Memory B cell (primary cell): ENCODE measurements at places on chromosomes 6 and 20.

DNA sequence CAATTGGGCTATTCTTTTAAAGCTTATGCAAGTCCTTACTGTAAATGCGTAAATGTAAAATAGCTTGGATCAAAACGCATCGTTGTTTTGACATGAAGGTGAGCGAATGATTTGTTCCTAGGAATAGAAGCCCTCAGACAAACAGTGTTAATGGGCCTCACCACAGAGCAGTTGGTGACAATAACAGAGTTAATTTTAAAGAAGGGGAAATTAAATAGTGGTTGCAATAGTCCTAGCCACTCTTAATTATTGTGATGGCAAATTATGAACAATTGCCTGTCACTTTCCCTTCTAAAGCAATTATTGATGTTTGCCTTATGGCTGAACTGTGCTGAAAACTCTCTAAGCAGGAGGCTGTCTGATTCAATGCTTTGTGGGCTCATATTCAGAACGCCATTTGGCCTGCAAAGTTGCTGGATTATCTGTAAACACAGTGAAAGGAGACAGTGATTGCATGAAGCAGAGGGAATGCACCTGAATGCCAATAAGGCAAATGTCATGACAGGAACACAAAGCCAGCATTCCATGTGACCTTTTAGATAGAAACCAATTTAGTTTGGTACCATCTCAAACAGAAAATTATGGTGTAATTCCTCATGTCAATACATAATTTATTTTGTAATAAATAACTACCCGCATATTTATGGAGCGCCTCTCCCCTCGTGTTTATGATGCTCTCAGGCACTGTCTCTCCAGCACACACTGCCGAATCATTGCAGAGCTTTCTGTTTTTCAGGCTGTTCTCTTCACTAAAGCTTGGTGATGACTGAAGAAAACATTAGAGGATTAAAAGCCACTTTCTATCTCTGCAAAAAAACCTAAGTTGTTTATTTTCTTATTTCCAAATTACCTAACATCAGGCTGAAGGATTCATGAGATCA lies 387.5 kb downstream of the HACE1 start:
- no peak for DNase-seq

GRCh38 chr20:12012241-12013222 lies 94.8 kb downstream of the BTBD3 start:
- DNase-seq = peak; percentile 14

DNA sequence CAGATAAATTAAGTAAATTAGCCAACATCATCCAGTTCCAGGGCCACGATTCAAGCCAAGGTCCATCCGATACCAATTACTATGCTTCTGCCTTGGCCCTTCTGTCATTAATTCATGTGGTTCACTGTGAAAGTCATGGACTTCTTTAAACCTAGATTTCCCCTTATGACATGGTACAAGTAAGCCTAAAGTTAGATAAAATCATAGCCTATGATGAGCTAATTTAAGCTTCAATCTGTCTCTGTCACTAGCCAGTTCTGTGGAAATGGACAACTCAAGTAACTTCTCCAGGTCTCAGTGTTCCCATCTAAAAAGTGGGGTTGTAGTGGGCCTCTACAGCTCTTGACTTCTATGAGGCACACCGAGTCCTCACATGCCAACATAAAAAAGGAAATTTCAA lies 225.5 kb upstream of the MARCKS start:
- no peak for DNase-seq

DNA sequence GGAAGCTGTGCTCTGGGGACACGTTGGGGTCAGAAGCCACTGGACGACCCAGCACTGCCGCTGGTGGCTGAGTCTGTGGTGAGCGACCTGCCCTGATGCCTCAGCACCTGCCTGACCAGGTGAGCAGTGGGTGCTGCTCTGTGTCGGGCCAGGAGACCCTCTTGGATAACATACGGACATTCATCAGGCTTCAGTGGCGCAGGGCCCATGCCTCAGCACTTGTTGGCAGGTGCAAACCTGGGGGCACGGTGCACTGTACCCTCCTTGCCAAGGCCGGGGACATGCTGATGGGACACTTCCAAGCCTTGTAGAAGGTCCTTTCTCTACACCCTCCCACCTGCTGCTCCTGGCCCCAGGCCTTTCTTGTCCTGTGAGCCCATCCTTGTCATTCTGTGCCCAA lies 34.1 kb downstream of the MYT1 start:
- no peak for DNase-seq

DNA sequence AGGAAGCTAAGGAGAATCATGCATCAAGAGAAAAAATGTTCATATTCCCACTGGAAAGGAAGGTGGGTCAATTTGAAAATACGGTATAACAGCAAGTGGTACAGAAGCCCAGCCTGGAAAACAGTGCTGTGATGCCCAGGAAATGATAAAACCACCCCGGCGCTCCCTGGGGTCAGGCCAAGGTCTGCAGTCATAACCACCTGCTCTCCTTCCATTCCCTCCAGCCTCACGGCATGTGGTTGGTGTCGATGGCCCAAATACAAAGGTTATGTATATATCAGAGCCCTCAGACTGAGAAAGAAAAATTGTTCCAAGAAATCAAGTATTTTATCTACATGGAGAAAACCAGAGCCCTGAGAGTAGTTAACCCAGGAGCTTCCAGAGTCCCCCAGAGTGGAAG lies 208.1 kb upstream of the CDYL start:
- no peak for DNase-seq

DNA sequence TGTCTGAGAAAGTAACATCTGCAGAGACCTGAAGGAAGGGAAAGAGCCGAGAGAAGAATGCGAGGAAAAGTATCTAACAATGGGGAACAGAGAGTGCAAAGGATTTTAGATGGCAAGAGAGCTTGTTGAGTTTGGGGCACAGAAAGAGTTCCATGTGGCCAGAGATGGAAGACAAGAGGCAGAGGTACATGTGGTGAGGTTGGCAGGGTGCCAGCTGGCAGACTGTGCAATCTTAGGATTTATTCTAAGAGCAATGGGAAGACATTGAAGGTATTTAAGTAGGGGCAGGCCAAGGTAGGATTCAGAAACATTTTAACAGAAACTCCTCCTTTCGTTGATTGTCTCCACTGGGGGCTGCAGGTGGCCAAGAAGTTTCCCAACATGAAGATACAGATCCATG lies 20.4 kb upstream of the LBP start:
- DNase-seq = no peak

GRCh38 chr6:56794421-56794820 lies 151.7 kb upstream of the DST start:
- no peak for DNase-seq

GRCh38 chr20:24633026-24633425 lies 163.6 kb downstream of the SYNDIG1 start:
- DNase-seq = no peak

DNA sequence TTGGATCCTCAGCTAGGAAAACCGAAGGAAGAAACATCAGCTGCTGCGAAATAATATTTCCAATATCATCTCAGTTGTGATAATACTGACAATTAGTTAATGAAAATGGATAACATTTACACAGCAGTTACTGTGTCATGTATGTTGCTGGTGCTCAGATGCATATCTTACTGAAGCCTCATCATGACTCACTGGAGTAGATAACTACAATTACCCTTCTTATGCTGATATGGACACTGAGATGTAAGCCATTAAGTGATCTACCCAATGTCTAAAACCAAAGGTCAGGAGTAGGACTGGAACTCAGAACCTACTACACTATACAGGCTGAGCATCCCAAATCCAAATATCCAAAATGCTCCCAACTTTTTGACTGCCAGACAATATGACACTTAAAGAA lies 54.7 kb upstream of the LYRM2 start:
- no peak for DNase-seq

DNA sequence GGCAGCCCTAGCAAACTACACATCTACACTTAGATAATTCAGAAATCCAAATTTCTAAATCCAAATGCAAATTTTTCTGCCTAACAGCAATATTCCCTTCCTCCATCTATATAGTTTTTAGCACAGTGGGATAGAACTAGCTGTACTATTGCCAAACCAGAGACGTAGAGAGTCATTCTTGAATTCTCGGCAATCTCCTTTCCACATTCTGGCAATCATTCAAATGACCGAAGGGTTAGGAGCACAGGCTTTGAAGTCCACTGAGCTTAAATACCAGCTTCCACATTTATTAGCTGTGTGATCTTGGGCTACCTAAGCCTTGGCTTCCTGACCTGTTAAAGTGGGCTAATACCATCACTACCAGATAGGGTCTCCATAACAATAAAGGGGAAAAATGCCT lies 3.1 kb upstream of the RPS12 start:
- DNase-seq = no peak
